ENCODE measurements at places on chromosomes 2 and 18. TPM values are rescaled to one million over a fixed set of nuclear protein-coding genes. Genes with fewer than 3 reads are reported as not detected.

The TMEM237 gene
- 2.2 TPM for polyA plus RNA-seq

The SCYGR1 gene
- polyA plus RNA-seq = not detected

The PID1 gene
- not detected for polyA plus RNA-seq

The PLA2R1 gene
- polyA plus RNA-seq = not detected

The NEURL3 gene
- not detected for polyA plus RNA-seq

The SCYGR5 gene
- polyA plus RNA-seq = not detected

The E2F6 gene
- polyA plus RNA-seq = 4.4 TPM

The TCF23 gene
- polyA plus RNA-seq = not detected

The TFCP2L1 gene
- polyA plus RNA-seq = 0.25 TPM

The RESP18 gene
- not detected for polyA plus RNA-seq

The CRYGB gene
- polyA plus RNA-seq = not detected

The SERPINB4 gene
- not detected for polyA plus RNA-seq

The ST8SIA5 gene
- not detected for polyA plus RNA-seq

The POLE4 gene
- polyA plus RNA-seq = 181 TPM

The SLC23A3 gene
- polyA plus RNA-seq = 0.63 TPM

The MSH2 gene
- 18.5 TPM for polyA plus RNA-seq

The CFC1 gene
- polyA plus RNA-seq = not detected

The PPP1R1C gene
- polyA plus RNA-seq = not detected

The COL4A4 gene
- polyA plus RNA-seq = 20.8 TPM

The LONRF2 gene
- not detected for polyA plus RNA-seq

The SERPINB13 gene
- not detected for polyA plus RNA-seq

The B3GNT7 gene
- 3.3 TPM for polyA plus RNA-seq

The KCNJ3 gene
- polyA plus RNA-seq = not detected

The TMEM37 gene
- polyA plus RNA-seq = not detected

The SPHKAP gene
- polyA plus RNA-seq = not detected

The NEB gene
- polyA plus RNA-seq = 1.4 TPM

The UCN gene
- polyA plus RNA-seq = 1.6 TPM

The SPR gene
- polyA plus RNA-seq = not detected
